Spinal cord (tissue), 10 donors: ENCODE measurements at places on chromosomes 5 and 9. TPM values are rescaled to one million over a fixed set of nuclear protein-coding genes. Genes with fewer than 3 reads are reported as not detected.

DNA sequence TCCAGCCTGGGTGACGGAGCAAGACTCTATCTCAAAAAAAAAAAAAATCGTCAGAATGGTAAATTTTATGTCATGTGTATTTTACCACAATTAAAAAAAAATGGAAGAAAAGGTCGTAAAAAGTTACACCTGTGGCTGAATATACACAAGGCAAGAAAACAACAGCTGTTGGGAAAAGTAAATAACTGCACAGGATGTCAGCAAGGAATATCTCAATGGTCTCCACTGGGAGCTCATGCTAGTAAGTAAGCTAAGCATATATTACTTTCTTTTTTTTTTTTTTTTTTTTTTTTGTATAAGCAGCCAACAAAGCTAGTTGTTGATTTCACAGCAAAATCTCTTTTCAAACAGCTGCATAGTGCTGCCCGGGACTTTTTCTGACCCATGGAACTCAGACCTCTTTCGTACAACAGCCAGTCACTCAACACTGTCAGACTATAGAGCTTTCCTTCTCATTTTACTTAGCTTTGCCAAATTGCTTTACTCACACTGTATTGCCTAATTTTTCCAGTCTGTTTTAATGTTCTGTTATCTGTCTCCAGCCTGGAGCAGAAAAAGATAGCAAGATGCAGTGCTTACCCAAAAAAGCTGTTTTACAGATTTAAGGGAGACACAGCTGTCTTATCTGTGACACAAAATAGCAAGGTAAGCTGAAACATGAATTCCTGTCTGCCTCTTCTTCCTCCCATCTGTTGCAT is 175.9 kb downstream of the ENC1 start:
- H3K4me3 ChIP-seq, result no peak overlapping the region
- no peaks in the 10 kb centered on the region for H3K4me1 ChIP-seq
- no peaks in the 10 kb centered on the region for H3K36me3 ChIP-seq
- no peak overlapping the region for H3K27ac ChIP-seq
- no peaks in the 10 kb centered on the region for H3K27me3 ChIP-seq

- H3K4me3 ChIP-seq, result peak within 1 kb of the TSS; percentile 36
- peaks cover 31% of the 10 kb centered on the region for H3K36me3 ChIP-seq
- H3K4me1 ChIP-seq, result peaks cover 76% of the 10 kb centered on the region
- DNase-seq, result no peak
These were observed at the start of gene IL11RA for GRCh38 chr9:34651876-34652601. Gene IL11RA, plus strand, starts transcription at chr9:34652185. Its CDS starts 3,033 bp downstream, at chr9:34655218.

- H3K36me3 ChIP-seq, result no peaks in the 10 kb centered on the region
- no peak overlapping the region for H3K27ac ChIP-seq
- H3K4me3 ChIP-seq, result no peak overlapping the region
- H3K27me3 ChIP-seq, result no peaks in the 10 kb centered on the region
- no peak for DNase-seq
- H3K4me1 ChIP-seq, result no peaks in the 10 kb centered on the region
These were observed 503.2 kb downstream of the GADD45G start for GRCh38 chr9:90107726-90108655.

GRCh38 chr5:39648085-39648847 is 223.5 kb upstream of the DAB2 start:
- no peaks in the 10 kb centered on the region for H3K27me3 ChIP-seq
- no peaks in the 10 kb centered on the region for H3K36me3 ChIP-seq
- H3K4me3 ChIP-seq, result no peak overlapping the region
- no peak overlapping the region for H3K27ac ChIP-seq

DNA sequence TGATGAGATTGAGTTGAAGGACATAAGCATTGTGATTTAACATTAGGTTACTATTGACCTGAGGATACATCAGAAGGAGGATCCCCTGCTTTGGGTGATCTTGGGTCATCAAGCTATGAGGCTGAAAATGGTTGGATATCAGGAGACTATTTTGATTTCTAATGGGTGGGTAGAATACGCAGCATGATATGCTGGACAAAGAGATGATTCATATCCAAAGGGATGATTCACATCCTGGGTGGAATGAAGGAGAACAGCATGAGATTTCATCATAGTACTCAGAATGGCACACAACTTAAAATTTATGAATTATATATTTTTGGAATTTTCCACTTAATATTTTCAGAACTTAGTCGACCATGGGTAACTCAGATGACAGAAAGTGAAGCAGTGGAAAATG is 1759.5 kb upstream of the C9orf72 start:
- H3K4me3 ChIP-seq, result no peak overlapping the region
- H3K27me3 ChIP-seq, result no peaks in the 10 kb centered on the region
- H3K4me1 ChIP-seq, result no peaks in the 10 kb centered on the region
- no peak for DNase-seq

GRCh38 chr9:111074395-111074794 is 36.1 kb upstream of the LPAR1 start:
- no peak overlapping the region for H3K4me3 ChIP-seq
- no peaks in the 10 kb centered on the region for H3K4me1 ChIP-seq
- no peak for DNase-seq
- no peaks in the 10 kb centered on the region for H3K36me3 ChIP-seq

SLC25A2 gene
- total RNA-seq, result 0.39 TPM

DNA sequence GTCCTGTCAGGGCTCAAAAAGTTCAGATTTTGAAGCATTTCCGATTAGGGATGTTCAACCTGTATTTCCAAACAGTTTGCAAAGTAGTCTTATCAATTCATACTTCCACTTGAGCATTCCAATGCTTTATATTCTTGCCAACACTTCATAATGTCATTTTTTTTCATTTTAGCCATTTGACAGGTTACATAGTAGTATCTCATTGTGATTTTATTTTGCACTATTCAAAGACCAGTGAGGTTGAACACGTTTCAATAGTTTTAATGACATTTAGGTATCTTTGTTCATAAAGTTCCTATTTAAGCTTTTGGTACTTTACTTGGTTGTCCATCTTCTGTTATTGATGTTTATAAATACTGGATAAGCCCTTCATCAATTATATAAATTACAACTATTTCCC is 71.4 kb downstream of the CEP120 start:
- no peak for DNase-seq
- H3K27me3 ChIP-seq, result no peaks in the 10 kb centered on the region
- H3K4me1 ChIP-seq, result no peaks in the 10 kb centered on the region

SV2C gene
- 16.2 TPM for total RNA-seq

GRCh38 chr5:121698690-121699089 is 153.0 kb upstream of the FTMT start:
- no peak for DNase-seq
- no peak overlapping the region for H3K4me3 ChIP-seq
- no peaks in the 10 kb centered on the region for H3K27me3 ChIP-seq

HTR4 gene
- total RNA-seq, result 0.94 TPM

DNA sequence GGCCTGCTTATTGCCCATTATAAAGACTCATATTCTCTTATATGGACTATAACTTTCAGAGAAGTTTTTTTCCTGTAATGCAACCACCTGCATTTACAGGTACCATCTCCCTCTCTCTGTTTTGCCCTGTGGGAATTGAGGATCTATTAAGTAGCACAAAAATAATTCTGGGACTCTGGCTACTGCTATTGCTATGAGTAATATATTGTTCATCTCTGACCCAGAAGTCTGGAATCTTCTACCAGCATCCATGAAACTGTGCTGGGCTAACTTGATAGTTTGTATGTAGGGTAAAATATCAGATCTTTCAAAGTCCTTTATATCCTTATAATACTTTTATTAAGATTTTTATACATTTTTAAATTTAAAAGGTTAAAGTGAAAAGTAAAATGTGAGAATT is 607.2 kb downstream of the EFNA5 start:
- no peaks in the 10 kb centered on the region for H3K4me1 ChIP-seq
- no peak for DNase-seq
- no peak overlapping the region for H3K27ac ChIP-seq
- no peaks in the 10 kb centered on the region for H3K36me3 ChIP-seq

DNA sequence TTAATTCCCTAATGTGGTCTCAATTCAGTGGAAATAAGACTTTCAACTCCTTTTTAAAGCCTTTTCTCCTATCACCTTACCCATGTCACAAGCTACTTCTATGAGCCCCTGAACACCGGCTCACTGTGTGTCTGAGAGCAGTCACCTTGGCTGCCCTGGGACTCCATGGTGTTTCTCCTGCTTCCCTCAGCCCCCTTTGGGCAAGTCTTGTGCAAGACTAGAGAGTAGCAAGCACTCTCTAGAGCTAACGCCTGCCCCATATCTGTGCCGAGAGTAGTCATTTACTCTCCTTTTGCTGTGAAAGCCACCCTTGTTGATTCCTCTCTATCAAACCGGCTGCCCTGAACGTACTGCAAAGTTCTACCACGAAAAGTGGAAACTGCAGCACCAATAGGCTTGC is 77.9 kb upstream of the DAB2 start:
- H3K36me3 ChIP-seq, result no peaks in the 10 kb centered on the region
- H3K27ac ChIP-seq, result no peak overlapping the region
- H3K27me3 ChIP-seq, result no peaks in the 10 kb centered on the region

GRCh38 chr9:100601216-100601615 is 23.3 kb downstream of the CAVIN4 start:
- H3K27ac ChIP-seq, result no peak overlapping the region
- H3K36me3 ChIP-seq, result no peaks in the 10 kb centered on the region
- DNase-seq, result peak; percentile 86
- no peaks in the 10 kb centered on the region for H3K27me3 ChIP-seq
- H3K4me3 ChIP-seq, result no peak overlapping the region

- H3K4me1 ChIP-seq, result no peaks in the 10 kb centered on the region
- no peaks in the 10 kb centered on the region for H3K36me3 ChIP-seq
- no peak for DNase-seq
- H3K27ac ChIP-seq, result no peak overlapping the region
- no peak overlapping the region for H3K4me3 ChIP-seq
These were observed 99.7 kb downstream of the PLCXD3 start for GRCh38 chr5:41410737-41411136.

DNA sequence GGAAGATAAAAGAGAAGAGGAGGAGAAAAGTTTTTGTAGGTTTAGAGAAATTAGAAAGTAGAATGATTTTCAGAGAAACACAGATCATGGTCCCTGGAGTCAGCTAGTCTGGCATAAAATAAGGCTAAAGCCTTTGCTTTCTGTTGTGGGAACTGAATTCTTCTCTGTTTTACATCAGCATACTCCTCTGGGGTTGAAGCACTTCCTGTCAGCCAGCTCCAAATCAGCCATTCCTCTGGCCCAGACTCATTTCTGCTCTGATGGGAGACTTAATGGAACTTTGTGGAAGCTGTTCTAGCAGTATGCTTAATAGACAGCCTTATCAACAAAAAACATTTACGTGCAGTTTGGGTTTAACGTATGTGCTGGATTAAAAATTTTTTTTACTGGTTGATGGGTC is 143.2 kb downstream of the HMHB1 start:
- no peak overlapping the region for H3K4me3 ChIP-seq
- no peaks in the 10 kb centered on the region for H3K4me1 ChIP-seq
- no peak for DNase-seq

DNA sequence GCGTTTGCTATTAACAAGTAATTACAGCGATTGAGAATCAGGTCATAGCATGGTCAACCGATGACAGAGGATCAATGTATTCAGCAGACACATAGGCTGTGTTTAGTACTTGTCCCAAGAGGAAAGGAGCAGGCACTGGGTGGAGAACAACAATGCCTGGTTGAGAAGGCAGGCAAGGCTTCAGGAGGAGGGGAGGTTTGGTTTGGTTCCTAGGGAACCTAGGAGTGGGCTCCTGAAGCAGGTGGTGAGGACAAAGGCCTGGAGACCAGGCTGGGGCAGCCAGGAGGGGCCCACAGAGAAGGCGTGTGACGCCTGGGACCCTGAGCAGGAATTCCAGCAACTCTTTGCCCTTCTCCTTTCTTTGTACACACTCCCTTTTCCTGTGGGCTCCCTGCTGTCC is 195.6 kb downstream of the SPOCK1 start:
- no peak for DNase-seq
- peaks cover 3% of the 10 kb centered on the region for H3K4me1 ChIP-seq
- no peaks in the 10 kb centered on the region for H3K27me3 ChIP-seq
- H3K4me3 ChIP-seq, result no peak overlapping the region
- H3K36me3 ChIP-seq, result no peaks in the 10 kb centered on the region

- no peaks in the 10 kb centered on the region for H3K27me3 ChIP-seq
- H3K36me3 ChIP-seq, result peaks cover under 1% of the 10 kb centered on the region
- no peak overlapping the region for H3K27ac ChIP-seq
- DNase-seq, result no peak
These were observed 46.8 kb upstream of the FCN1 start for GRCh38 chr9:134964271-134965055.

- peaks cover 3% of the 10 kb centered on the region for H3K4me1 ChIP-seq
- H3K27ac ChIP-seq, result no peak overlapping the region
- no peak for DNase-seq
These were observed 191.1 kb downstream of the EBF1 start for GRCh38 chr5:158908425-158909220.

DNA sequence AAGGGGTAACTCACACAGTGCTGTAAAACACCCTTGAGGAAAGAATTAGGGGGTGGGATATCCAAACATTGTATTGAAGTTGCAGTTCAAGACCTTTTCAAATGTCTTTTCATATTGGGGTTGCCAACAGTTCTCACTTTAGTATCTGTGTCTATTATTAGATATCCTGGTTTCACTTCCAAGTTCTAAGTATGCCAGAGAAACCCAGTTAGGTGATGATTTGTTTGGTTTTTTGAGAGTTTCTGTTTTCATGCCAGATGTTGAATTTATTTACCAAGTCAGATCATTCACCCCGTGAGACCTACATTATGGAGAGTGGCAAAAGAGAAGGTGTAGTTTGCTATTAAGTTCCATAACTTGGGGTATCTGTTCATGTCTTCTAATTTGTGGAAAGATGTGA is 64.5 kb downstream of the C9orf152 start:
- H3K27ac ChIP-seq, result no peak overlapping the region
- H3K4me1 ChIP-seq, result no peaks in the 10 kb centered on the region
- no peaks in the 10 kb centered on the region for H3K27me3 ChIP-seq
- no peak for DNase-seq
- no peak overlapping the region for H3K4me3 ChIP-seq

GRCh38 chr5:57784121-57784520 is 301.5 kb upstream of the ACTBL2 start:
- no peak for DNase-seq
- H3K36me3 ChIP-seq, result no peaks in the 10 kb centered on the region
- no peak overlapping the region for H3K27ac ChIP-seq
- no peak overlapping the region for H3K4me3 ChIP-seq
- no peaks in the 10 kb centered on the region for H3K4me1 ChIP-seq
- no peaks in the 10 kb centered on the region for H3K27me3 ChIP-seq

DNA sequence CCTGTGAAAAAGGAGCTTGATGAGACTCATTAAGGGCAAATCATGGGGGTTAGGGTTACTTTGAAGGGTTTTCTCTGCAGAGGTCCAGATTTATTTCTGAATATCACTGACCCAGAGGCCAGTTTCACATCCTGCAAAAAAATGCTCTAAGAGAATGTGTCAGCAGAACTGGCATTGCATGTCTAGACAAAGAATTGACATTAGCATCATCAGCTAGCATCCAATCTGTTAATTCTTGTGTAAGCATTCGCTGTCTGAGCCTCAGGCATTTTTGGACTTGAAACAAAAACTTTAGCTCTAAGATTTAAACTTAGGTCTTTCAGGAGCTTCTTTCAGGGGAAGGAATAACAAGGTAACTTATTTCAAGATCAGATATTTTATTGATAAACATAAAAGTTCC is 187.9 kb upstream of the ELL2 start:
- no peaks in the 10 kb centered on the region for H3K36me3 ChIP-seq
- H3K4me3 ChIP-seq, result no peak overlapping the region
- no peak for DNase-seq
- no peak overlapping the region for H3K27ac ChIP-seq
- H3K27me3 ChIP-seq, result no peaks in the 10 kb centered on the region
- no peaks in the 10 kb centered on the region for H3K4me1 ChIP-seq

CEL gene
- total RNA-seq, result 1.2 TPM

TOR1B gene
- total RNA-seq, result 26.9 TPM

- no peaks in the 10 kb centered on the region for H3K36me3 ChIP-seq
- H3K27ac ChIP-seq, result no peak overlapping the region
- H3K4me1 ChIP-seq, result peaks cover 8% of the 10 kb centered on the region
- H3K27me3 ChIP-seq, result no peaks in the 10 kb centered on the region
These were observed 5.4 kb downstream of the NFIL3 start for GRCh38 chr9:91418215-91418610.

PCDHGB1 gene
- total RNA-seq, result 6.4 TPM

PCA3 gene
- 0.39 TPM for total RNA-seq
